ENCODE measurements at places on chromosomes 1 and 21. TPM values are rescaled to one million over a fixed set of nuclear protein-coding genes. Genes with fewer than 3 reads are reported as not detected.

- DNase-seq: no peak
These were observed 4.6 kb upstream of the SMG7 start for GRCh38 chr1:183467687-183468086.

The CD244 gene
- 0.38 TPM for total RNA-seq

GRCh38 chr1:195097316-195097715, 1510.9 kb downstream of the KCNT2 start:
- no peak for DNase-seq

GRCh38 chr1:196183941-196184340, 424.3 kb downstream of the KCNT2 start:
- no peak for DNase-seq

DNA sequence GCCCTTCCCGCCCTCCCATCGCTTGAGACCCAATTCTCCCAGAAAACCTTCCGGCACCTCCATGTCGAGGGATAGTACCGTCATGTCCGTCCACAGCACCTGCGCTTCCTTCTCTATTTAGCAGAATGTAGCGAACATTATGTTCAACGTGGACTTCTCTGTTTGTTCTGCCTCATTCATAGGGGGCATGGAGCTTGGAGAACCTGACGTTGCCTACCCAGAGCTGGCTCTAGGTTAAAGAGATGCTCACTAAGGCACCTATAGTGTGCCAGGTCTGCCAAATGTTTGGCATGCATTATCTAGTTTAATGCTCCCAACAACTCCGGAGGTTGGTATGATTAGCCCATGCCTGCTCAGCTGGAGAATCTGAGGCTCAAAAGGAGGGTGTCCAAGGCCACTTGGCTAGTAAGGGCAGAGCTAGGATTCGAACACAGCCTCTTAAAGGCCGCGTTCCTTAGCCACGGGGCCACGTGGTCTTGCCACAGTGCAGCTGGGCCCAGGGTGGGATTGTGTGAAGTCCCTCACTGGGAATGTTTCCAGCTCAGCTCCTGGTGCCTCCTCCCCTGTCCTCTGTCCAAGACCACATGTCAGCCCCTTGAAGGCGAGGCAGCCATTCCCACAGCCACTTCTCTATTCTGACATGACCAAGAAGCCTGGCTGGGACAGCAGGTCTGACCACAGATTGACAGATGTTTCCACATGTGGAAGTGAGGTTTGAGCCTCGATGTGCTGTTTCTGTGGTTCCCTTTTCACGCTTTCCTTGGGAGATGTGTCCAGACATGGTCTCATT, 57.8 kb downstream of the RUNX3 start:
- DNase-seq: no peak

The NMNAT1 gene
- total RNA-seq: 4.4 TPM

- DNase-seq: no peak
These were observed 242.0 kb downstream of the FOXD2 start for GRCh38 chr1:47679826-47680225.

DNA sequence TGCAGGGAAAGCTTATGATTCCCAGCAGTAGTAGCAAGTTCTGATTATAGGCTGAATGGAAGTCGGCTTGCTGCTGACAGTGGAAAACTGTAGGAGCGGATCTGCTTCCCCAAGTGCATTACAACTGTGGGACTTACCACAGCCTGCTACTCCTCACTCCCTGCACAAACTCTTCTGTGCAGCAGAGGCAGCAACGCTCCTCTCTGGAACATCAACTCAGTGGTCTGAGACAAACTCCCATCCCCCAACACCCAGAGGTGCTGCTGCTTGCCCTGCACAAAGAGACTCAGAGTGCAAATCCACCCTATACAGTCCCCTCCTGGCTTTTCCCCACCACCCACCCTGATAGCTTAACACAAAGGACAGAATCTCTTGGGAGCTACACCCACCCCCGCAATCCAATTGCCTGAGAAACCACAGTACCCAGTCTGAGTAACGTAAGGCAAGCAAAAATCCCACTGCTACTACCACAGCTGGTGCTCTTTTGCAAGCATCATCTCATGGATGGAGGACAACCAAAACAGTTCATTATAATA, 1455.2 kb downstream of the AMY1C start:
- DNase-seq: no peak

The LRRC71 gene
- not detected for total RNA-seq

DNA sequence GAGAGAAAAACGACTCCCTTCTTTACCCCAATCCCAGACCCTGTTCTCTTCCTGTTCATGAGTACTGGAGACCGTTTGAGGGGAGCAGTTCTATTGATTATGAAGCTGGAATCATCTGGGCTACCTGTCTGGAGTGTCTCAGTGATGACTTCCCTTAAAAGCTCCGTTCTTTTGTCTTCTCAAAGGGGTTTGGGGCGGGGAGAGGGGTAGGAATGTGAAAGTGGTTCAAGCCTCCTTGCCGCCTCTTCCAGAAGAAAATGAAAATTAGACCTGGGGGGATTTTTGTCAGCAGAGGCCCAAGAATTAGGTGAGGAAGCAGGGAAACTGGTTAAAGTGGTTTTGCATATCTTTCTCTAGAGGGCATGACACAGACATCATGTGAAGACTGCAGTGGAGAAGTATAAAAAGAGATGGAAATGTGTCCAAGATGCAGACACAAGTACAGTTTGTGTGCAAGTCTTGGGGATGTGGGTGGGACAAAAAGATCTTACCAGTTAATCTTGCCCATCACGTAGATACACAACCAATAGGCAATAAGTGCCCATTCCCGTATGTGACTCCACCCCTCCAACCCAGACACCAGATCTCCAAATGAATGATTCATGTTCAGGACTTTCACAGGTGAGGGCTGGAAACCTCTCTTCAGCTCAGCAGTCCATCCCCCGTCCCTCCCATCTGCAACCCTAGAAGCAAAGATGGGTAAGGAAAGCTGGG, 470 bp upstream of the MTMR11 start:
- DNase-seq: no peak

DNA sequence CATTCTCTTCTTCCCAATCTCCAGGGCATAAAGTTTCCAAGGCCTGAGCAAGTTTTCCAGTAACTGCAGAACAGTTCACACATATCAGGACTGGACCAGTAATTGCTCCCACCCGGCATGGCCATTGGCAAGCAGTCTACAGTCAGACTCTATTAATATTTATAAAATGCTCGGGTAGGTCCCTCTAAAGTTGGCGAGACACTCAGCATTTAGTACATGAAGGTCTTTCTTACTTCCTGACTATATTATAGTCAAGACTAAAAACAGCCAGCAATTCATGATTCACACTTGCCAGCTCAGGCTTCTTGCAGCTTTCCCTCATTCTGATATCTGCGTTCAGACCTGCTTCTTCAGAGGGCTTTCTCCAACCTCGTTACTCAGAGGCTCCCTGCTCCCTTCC, 25.4 kb downstream of the GADD45A start:
- DNase-seq: no peak

DNA sequence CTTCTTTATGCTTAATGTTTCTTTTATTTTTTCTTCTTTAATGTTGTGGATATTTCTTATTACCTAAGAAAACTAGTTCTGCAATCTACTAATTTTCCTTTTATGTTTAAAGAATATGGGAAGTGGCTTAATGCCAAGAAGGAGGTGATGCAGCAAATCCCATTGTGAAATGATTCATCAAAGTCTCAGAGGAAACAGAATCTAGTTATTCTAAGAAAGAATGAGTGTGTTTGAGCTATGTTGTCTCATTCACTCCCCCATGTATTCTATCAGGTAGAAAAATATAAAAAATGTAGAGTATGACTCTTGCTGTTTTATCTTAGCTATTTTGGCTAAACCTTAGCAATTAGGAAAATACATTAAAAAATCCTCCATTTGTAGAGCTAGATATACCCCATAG, 659.9 kb upstream of the RGS18 start:
- DNase-seq: no peak

The NPHS2 gene
- total RNA-seq: not detected

- DNase-seq: no peak
These were observed 151.8 kb downstream of the TENT5C start for GRCh38 chr1:117757668-117758067.

The PHLDA3 gene
- total RNA-seq: 3.4 TPM

DNA sequence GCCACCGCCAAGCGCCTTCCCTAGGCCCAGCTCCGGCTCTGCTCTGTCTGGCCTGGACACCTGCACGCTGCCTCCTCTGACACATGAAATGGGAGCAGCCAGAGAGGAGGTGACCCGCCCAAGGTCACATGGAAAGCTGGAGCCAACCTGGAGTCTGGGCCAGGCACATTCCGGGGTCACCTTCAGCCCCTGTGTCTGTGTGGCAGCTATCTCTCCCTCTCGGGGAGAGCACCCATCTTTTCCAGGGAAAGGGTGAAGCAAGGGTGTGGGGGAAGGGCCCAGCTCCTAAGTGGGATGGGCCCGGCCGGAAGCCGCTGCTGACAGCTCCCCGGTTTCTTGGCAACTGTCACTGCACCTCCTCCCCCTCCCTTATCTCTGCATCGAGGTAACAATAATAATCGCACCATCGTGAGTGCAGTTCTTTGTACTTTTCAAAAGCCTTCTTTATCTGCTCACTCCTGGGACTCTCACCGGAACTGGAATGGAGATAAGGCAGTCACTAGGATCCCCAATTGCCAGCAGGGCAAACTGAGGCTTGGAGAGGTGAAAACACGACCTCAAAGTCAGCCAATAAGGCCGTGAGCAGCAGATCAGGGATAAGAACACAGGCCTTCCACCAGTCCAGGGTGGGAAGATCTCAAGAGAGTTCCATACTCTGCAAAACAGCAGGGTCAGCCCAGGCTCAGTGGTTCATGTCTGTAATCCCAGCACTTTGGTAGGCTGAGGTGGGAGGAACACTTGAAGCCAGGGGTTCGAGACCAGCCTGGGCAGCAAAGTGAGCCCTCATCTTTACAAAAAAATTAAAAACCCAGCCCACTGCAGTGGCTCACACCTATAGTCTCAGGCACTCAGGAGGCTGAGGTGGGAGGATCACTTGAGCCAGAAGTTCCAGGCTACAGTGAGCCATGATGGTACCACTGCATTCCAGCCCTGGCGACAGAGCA, 36.9 kb downstream of the RAP1GAP start:
- no peak for DNase-seq

DNA sequence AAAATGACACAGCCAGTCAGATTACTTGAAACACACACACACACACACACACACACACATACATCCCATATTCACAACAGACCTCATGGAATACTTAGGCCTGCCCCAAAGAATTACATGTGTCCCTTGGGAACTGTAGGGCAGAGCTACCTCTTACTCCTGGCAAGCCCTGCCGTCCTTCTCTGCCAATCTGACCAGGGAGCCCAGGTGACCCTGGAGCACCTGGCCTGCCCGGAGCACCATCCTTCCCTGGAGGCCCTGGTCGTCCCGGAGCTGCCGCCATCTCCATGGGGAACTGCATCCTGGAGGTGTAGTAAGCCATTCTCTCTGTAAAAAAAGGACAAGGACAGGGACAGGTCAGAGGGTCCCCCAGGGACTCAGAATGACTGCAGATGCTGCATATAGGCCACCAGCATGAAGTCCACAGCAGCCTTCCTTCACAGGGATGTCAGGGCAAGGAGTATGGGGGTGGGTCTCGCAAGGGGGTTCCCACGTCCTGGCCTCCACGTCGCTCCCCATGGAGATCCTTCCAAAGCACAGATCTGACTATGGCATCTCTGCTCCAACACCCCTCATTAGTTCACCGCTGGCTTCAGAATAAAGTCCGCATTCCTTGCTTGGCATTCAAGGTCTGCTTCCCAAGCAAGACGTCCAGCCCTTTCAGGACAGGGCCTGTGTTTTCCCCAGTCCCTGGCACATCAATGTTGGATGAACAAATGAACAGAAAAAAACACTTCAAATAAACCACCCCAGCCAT, 9.2 kb upstream of the PEF1 start:
- DNase-seq: no peak

The ATP1A4 gene
- not detected for total RNA-seq

The LENEP gene
- not detected for total RNA-seq
